ENCODE measurements at places on chromosomes 6 and 20.

DNA sequence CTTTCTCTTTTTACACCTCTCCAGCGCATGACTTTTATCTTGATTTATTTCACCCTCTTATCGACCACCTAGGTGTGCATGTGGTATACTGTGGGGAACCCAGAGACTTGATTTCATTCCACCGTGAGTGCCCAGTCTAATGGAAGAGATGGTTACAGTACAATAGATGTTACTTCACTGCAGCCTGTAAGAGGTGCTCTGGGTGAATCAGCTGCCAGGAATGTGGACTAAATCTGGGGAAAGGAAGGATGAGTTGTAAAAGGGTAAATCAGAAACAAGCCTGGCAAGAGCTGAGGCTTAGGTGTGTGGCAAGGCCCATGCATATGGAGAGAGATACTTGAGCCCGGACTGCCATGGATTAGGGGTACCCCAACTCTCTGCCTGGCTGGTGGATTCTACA is 7.4 kb downstream of the STK35 start:
- peaks cover 94% of the 10 kb centered on the region for H3K4me1 ChIP-seq
- peak overlapping the region; percentile 73 for H3K27ac ChIP-seq
- no peak overlapping the region for H3K4me3 ChIP-seq
- no peaks in the 10 kb centered on the region for H3K27me3 ChIP-seq
- peak; percentile 63 for DNase-seq

DNA sequence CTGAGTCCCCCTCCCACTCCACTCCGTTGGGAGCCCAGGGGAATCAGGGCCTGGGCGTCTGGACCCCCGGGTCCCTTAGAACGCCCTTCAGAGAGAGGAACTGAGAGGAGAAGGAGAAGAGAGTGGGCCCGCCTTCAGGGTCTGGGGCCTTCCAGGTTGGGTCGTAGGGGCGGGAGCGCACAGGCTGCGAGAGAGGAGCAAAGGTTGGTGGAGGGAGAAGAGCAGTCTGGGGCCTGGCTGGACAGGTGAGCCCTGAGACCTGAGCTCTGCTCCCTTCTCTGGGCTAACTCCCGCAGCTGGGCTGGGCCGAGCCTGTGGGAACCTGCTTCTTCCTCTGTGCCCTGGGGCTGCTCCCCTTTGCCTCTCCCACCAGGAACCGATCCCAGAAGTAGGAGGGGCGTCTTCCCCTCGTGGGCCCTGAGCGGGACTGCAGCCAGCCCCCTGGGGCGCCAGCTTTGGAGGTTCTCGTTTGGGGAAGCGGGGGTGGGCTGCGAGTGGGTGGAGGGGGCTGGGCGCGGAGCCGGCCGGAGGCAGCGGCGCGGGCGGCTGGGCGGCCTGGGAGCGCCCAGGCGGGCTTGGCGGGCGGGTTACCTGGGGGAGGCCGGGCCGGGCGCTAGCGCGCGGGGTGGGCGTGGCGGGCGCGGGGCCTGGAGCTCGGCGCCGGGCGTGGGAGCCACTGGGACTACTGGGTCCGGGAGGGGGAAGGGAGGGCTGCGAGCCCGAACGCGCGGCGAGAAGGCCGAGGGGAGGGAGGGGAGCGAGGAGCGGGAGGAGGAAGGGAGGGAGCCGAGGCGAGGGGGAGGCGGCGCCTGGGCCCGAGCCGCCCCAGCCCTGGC is at the start of gene DDR1:
Gene DDR1 (plus strand): TSS at position 835 of the 836 bp plus-strand sequence. CDS start 4,211 bp downstream, outside the sequence.
- H3K4me1 ChIP-seq: peaks cover 47% of the 10 kb centered on the region
- H3K27me3 ChIP-seq: no peaks in the 10 kb centered on the region
- no peaks in the 10 kb centered on the region for H3K36me3 ChIP-seq
- peak; percentile 82 for DNase-seq
- H3K27ac ChIP-seq: peak within 1 kb of the TSS; percentile 51

DNA sequence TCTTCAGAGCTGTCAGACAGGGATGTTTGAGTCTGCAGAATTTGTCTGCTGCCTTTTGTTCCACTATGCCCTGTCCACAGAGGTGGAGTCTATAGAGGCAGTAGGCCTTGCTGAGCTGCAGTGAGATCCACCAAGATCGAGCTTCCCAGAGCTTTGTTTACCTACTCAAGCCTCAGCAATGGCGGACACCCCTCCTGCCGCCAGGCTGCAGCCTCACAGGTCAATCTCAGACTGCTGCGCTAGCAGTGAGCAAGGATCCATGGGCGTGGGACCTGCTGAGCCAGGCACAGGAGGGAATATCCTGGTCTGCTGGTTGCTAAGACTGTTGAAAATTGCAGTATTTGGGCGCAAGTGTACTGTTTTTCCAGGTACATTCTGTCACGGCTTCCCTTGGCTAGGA is 28.4 kb upstream of the RAB32 start:
- no peak overlapping the region for H3K27ac ChIP-seq
- no peaks in the 10 kb centered on the region for H3K4me1 ChIP-seq
- no peak for DNase-seq
- H3K27me3 ChIP-seq: no peaks in the 10 kb centered on the region

- no peak for DNase-seq
- H3K4me3 ChIP-seq: no peak overlapping the region
- no peaks in the 10 kb centered on the region for H3K36me3 ChIP-seq
- no peaks in the 10 kb centered on the region for H3K27me3 ChIP-seq
- no peak overlapping the region for H3K27ac ChIP-seq
- H3K4me1 ChIP-seq: peaks cover 9% of the 10 kb centered on the region
Measured at GRCh38 chr6:13874191-13874549, 50.6 kb upstream of the RNF182 start.

DNA sequence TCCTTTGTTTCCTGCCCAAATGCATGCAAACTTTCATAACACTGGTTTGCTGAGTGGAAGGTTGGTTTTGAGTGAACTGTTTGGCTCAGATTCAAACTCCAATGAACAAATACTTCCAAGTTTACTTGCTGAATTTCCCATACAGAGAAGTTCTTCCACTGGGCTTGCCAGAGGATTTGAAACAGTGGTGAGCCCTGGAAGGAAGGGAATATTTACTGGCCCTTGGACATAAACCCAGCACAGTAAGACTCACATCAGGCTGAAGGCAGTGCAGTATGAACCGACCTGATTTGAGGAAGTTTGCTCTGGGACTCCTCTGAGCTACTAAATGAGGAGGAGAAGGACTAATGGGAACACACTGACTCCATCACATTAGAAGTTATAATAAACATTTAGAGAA is 3.8 kb downstream of the TRAF3IP2 start:
- H3K27me3 ChIP-seq: no peaks in the 10 kb centered on the region
- peaks cover 38% of the 10 kb centered on the region for H3K4me1 ChIP-seq
- H3K27ac ChIP-seq: peak overlapping the region; percentile 97
- H3K4me3 ChIP-seq: no peak overlapping the region
- no peaks in the 10 kb centered on the region for H3K36me3 ChIP-seq

GRCh38 chr6:27593200-27593818 is 120.4 kb upstream of the ZNF184 start:
- H3K27me3 ChIP-seq: peaks cover 71% of the 10 kb centered on the region
- H3K4me3 ChIP-seq: no peak overlapping the region
- H3K36me3 ChIP-seq: no peaks in the 10 kb centered on the region
- DNase-seq: no peak

- no peak overlapping the region for H3K4me3 ChIP-seq
- H3K36me3 ChIP-seq: no peaks in the 10 kb centered on the region
- no peak for DNase-seq
- no peak overlapping the region for H3K27ac ChIP-seq
- H3K4me1 ChIP-seq: no peaks in the 10 kb centered on the region
- no peaks in the 10 kb centered on the region for H3K27me3 ChIP-seq
Measured at GRCh38 chr20:6606651-6607050, 160.8 kb upstream of the BMP2 start.

GRCh38 chr20:34410336-34410735 is 47.3 kb downstream of the ITCH start:
- H3K4me1 ChIP-seq: peaks cover 11% of the 10 kb centered on the region
- DNase-seq: no peak
- H3K27me3 ChIP-seq: no peaks in the 10 kb centered on the region
- no peak overlapping the region for H3K27ac ChIP-seq
- H3K4me3 ChIP-seq: no peak overlapping the region
- peaks cover 49% of the 10 kb centered on the region for H3K36me3 ChIP-seq

GRCh38 chr6:112752791-112753190 is 405.7 kb downstream of the RFPL4B start:
- no peak overlapping the region for H3K4me3 ChIP-seq
- H3K36me3 ChIP-seq: no peaks in the 10 kb centered on the region
- H3K27ac ChIP-seq: no peak overlapping the region
- no peaks in the 10 kb centered on the region for H3K4me1 ChIP-seq

DNA sequence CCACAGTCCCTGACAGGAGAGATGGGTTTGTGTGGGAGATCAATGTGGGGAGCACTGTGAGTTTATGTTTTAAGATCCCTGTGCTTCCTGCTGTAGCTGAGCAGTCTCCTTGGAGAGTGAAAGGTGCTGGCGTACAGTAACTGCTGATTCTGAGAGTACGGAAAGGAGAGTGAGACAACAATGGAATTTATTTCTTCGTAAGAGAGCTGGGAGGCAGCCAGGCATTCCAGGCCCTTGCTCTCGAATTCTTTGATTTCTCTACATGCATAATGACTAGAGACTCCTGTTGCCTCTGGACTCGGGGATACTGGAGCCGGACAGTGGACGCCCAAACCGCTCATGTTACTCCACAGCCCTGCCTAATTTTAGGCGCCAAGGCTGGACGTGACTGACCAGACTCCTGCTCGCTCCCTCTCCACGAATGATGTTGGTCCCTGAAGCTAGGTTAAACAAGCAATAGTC is 131.0 kb upstream of the PHACTR1 start:
- H3K4me3 ChIP-seq: no peak overlapping the region
- no peaks in the 10 kb centered on the region for H3K36me3 ChIP-seq
- H3K4me1 ChIP-seq: no peaks in the 10 kb centered on the region

- DNase-seq: no peak
- H3K27me3 ChIP-seq: no peaks in the 10 kb centered on the region
- H3K4me1 ChIP-seq: no peaks in the 10 kb centered on the region
- H3K36me3 ChIP-seq: no peaks in the 10 kb centered on the region
- H3K4me3 ChIP-seq: no peak overlapping the region
- no peak overlapping the region for H3K27ac ChIP-seq
Measured at GRCh38 chr20:4102381-4102780, 87.0 kb upstream of the RNF24 start.

- no peaks in the 10 kb centered on the region for H3K4me1 ChIP-seq
- no peaks in the 10 kb centered on the region for H3K36me3 ChIP-seq
- no peak overlapping the region for H3K27ac ChIP-seq
- DNase-seq: peak; percentile 52
- H3K4me3 ChIP-seq: no peak overlapping the region
Measured at GRCh38 chr20:10857352-10858070, 183.7 kb upstream of the JAG1 start.

GRCh38 chr6:71460933-71461332 is 172.3 kb downstream of the OGFRL1 start:
- H3K4me3 ChIP-seq: no peak overlapping the region
- H3K4me1 ChIP-seq: no peaks in the 10 kb centered on the region
- H3K27me3 ChIP-seq: no peaks in the 10 kb centered on the region
- no peaks in the 10 kb centered on the region for H3K36me3 ChIP-seq
- no peak overlapping the region for H3K27ac ChIP-seq

GRCh38 chr6:44415449-44415848 is 27.9 kb downstream of the CDC5L start:
- no peak for DNase-seq
- H3K4me3 ChIP-seq: no peak overlapping the region
- H3K27me3 ChIP-seq: no peaks in the 10 kb centered on the region
- no peak overlapping the region for H3K27ac ChIP-seq
- H3K36me3 ChIP-seq: peaks cover 26% of the 10 kb centered on the region
- peaks cover 24% of the 10 kb centered on the region for H3K4me1 ChIP-seq

All from adrenal gland (tissue), 19 donors.